ENCODE measurements at places on chromosomes 2 and 18.

DNA sequence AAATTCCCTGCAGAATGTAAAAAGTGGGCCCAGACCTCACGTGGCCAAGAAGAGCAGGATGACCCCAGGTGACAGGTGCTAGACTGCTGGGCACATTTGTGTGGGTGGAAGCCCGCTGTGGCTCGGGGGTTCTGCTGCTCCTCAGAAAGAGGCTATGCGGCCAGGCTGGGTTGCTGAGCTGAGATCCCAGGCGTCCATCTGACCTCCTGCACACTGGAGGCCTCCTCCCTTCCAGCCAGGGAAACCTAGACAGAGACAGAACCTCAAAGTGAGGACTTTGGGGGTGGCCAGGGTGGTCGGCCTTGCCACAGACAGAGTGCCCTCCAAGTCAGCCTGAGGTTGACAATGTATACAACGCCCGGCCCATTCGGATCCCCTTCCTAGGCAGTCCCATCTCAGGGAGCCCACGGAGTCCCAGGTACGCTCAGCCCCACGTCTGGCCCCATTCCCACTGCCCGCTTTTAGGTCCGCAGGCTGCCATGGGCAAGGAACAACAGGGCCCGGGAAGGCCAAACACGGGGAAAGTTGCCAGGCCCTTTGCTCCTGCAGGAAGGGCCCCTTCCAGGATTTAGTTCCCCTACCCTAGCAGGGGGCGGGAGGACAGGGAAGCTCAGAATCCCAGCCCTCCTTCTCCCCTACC, 75.6 kb downstream of the KIAA2012 start:
- DNase-seq = no peak

DNA sequence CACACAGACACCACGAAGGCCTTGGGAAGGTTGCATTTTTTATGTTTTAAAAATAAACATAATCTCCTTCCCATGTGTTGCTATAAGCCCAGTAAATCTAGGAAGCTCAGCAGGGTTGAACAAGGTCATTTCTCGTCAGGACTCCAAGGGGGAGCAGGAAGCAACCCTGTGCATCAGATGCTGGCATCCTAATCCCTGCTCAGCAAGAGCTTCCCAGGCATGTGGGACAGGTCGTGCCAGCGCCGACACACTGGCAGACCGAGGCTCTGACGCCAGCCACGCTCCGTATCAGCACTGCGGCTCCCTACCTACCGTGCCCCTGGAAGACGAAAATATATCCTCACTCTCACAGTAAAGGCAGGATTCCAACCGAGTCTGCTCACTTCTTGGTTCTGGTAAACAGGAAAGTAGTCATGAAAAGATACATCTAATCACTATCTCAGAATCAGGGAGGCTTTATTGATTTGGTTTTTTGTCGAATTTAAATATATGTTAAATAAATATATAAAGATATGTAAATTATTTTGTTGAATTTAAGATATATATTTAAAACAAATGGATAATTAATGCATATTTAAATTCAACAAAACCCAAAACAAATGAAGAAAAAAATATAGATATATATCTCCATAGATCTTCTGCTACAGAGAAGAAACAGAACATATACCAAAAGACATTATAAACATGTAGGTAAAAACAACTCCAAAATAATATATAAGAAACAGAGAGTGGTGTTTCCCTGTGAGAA, 61.4 kb downstream of the TXNL1 start:
- DNase-seq = no peak

DNA sequence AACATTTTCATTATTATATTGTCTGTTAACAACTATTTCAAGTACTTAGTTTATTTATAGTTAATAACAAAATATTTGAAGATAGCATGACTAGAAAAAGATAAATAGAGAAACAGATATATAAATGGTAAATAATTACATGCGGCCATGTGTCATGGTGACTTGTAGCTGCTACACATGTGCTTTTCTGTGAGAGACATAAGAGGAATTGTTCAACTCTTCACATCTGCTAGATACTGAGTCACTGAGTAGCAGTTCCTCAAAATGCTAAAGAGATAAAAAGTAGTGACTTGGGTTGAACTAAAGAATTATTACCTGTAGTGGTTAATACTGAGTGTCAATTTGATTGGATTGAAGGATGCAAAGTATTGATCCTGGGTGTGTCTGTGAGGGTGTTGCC, 37.5 kb upstream of the SCN9A start:
- no peak for DNase-seq

- DNase-seq = no peak
Measured at GRCh38 chr18:12034241-12035100, 53.2 kb downstream of the IMPA2 start.

- no peak for DNase-seq
Measured at GRCh38 chr18:72161691-72162090, 382.5 kb downstream of the CBLN2 start.

DNA sequence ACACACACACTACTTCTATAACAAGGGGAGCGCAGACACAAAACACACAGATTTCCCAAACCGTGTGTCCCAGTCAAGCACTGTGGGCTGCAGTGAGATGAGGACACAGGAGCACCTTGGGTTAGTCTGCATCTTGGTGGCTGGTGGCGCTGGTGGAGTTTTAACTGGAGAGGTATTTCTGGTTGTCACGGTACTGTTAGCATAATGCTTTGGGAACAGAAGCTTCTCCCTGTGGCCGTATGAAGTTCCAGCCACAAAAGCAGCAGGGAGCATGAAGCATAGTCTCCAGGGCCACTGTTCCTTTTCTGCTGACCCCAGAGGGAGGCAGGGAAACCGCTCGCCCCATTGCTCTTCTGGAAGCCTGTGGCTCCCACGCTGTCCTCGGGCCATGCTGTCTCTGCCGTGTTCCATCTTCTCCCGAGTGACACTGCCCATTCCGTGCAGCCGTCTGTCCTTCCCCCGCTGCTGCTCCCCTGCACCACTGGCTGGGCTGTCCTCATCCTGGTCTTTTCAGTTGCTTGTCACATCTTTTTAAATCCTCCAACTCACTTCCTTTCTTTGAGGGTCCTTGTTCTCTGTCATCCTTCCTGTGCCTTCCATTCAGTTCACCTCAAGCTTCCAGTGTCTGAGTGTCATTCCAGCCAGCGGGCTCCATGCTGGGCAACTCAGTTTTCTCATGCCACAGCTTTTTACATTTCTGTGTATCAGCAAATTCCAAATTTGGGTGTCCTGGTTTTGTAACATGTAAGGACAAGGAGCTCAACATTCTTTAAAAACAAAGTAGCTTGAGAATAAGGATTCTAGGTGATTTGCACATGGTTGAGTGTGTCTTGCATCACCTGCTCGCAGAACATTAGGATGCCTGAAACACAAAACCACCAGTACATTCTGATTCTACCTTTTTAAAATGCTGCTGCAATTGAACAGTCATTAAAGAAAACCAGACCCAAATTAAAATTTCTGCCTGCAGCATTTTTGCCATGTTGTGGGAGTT, 125.0 kb downstream of the MTCL1 start:
- DNase-seq = no peak

GRCh38 chr2:239704737-239705136, 303.9 kb upstream of the HDAC4 start:
- no peak for DNase-seq

DNA sequence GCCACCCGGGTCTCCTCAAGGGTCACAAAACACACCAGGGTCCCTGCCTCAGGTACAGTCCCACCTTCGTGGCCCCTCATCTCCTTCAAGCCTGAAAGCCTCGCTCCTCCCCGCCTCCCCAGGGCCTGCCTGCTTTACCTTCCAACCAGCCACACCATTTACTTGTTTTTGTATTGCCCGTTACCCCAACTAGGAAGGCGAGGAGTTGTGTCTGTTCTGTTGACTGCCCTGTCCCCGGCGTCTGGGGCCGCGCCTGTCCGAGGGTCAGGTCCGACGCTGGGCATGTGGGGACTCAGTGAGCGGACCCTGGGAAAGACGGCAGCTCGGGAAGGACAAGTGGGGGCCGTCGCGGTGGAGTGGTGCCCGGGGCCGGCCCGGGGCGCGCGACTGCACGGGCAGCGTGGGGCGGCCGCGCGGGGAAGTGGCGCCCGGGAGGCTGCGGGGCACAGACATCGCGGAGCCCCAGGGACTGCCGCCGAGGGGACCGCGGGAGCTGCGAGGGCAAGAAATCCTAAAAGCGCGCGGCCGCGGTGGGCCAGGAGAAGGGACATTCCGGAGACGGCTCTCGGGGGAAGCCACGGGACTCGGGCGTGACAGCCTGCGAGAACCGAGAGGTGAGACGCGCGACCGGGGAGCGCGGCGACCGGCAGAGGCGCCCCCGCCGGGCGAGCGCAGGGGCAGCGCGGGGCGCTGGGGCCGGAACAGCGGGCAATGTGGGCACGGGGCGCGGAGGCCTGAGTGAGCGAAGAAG, 797 bp upstream of the GRHL1 start:
- no peak for DNase-seq

DNA sequence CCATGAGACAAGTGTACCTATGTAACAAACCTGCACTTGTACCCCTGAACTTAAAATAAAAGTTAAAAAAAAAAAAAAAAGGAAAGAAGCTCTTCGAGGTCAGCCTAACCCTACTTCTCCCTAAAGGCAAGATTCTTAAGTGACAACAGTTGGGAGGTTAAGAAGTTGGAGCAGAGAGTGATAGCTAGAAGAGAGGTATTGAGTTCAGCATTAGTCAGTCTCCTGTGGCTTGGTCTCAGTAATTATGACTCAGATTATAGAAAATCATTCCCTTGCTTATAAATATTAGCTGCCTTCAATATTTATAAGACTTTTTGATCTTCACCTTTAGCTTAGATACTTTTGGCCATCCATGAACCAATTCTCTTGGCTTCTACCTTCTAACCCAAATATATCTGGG, 926.8 kb upstream of the SLC39A10 start:
- DNase-seq = no peak

- DNase-seq = no peak
Measured at GRCh38 chr2:24749069-24749691, 44.0 kb downstream of the PTRHD1 start.

DNA sequence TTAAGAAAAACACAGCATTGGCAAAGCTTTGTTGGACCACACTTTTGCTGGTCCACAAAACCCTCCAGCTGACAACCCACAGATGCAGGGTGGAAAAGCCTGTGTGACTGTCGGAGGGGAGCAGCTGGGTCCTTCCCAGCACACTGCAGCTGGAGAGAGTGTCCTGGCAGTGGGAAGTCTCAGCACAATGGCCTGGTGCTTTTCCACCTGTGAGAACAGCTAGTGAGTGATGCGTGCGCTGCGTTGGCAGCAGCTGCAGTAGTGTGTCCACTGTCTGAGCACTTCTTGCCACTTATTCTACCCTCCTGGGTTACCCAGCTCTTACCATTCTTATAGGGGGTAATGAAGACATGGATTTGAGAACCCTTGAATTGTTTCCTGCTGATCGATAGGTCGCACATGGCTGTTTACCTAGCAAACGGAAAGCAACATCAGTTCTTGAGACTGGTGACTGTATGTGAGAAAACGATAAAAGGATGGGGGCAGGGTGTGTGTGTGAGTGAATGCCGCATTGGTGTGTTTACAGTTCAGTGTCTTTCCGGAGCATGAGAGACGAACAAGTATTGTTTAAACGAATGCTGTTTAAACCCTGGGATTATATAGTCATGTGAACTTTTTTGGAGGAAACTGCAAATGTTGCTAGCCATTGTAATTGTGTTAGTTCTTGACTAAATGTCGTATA, 69.7 kb downstream of the LYPD6 start:
- DNase-seq = no peak

DNA sequence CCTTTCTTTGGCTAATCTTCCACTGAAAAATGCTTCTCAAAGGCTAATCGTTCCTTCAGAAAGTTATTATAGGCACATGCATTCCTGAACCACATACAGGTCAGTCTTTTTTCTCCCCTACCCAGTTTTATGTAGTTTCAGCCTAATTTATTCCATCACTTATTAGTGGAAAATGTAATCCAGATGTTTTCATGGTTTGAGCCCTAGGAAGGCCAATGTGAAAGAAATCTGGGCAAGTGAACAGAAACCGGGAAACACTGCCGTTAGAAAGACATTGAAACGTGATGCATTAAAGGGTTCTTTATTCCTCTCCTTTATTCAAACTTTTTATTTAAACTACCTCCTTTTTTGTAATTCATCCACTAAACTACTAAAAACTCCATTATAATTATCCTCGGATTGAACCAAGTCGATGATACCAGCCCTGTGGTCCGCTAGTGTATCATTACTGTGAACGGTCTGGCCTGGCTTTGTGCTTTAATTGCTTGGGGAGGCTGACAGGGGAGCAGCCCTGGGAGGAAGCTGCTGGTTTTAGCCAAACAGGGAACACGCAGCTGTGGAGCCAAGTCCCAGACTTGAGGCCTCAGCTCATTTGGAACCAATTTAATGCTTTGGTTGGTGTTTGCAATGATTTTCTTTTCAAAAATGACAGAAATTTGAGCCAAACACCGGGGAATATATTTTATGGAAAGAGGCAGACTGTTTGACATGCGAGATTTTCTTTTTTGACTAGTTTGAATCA, 149.2 kb downstream of the ARHGAP28 start:
- no peak for DNase-seq

DNA sequence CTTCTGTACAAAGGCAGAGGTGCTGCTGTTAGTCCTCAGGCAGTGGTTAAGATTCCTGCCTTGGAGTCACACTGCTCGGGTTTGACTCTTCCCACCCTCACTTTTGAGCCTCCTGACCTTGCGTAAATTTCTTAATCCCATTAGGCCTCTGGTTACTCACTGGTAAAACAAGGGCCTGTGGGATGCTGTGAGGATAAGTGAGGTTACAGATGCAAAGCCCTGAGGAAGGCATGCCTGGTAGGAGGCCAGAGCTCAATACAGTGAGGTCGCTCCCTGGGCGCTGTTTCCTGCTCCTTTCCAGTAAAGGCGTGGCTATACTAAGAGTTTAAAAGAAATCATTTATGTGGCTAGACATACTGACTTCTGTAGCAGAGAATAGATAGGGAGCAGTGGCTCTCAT, 127.5 kb upstream of the TMEM200C start:
- no peak for DNase-seq

DNA sequence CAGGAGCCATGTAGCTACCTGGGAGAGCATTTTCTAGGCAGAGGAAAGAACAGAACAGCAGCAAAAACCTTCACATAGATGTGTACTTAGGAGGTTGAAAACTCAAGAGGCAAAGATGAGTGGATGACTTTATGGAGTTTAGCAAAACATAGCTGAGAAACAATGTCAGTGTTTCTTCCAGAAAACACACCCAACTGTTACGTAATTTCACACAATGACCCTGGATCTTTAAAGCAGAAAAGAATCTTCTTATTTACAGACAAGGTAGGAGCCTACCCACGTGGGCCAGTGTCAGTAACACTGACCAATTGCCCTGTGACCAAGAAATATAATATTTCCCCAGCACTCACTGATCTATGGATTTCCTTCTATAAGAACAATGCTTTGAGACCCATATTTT, 254.6 kb downstream of the CDH20 start:
- DNase-seq = no peak

- no peak for DNase-seq
Measured at GRCh38 chr2:195461010-195461409, 196.0 kb upstream of the SLC39A10 start.
